ENCODE measurements at places on chromosomes 4 and X. TPM values are rescaled to one million over a fixed set of nuclear protein-coding genes. Genes with fewer than 3 reads are reported as not detected.

The P2RY8 gene
- 3.4 TPM for total RNA-seq

The FAM9C gene
- total RNA-seq, result 0.26 TPM

The FHDC1 gene
- total RNA-seq, result 4.7 TPM

The PTCHD1 gene
- 4.8 TPM for total RNA-seq
